ENCODE measurements at places on chromosomes 2 and 18.

GRCh38 chr2:231388725-231389346 is 6.7 kb upstream of the B3GNT7 start:
- no peak for DNase-seq

DNA sequence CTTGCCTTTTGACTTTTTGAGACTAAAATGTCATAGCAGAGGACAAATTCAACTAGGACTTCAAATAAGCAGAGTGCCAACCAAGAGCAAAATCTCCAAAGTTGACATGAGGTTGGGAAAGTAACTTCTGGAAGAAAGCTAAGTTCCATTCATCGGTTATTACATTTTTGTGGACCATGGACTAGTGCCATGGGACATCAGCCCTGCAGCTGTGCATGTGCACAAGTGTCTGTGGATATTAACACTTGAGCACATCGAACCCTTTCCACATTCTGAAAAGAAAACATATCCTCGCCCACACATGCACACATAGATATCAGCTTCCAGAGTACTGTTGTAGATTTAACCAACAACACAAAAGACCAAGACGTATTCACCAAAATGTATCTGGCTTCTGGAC is 262.6 kb downstream of the NYAP2 start:
- no peak for DNase-seq

GRCh38 chr2:75064691-75065396 is 106.4 kb downstream of the POLE4 start:
- DNase-seq = peak; percentile 28

GRCh38 chr2:18046558-18047212 is 168.2 kb downstream of the KCNS3 start:
- DNase-seq = no peak

DNA sequence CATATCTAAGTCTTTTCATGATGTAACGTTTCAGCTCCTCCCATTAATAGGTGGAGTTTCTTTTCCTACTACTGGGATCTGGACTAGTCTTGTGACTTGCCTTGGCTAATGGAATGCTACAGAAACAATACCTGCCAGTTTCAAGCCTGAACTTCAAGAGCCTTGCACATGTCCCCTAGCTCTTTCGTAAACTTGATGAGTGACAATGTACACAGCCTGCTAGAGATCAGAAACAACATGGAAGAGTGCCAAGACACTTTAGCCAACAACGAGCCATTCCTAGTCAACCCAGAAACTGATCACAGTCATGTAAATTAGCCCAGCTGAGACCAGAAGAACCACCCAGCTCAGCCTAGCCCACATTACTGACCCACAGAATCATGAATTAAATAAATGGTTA is 24.8 kb upstream of the STK39 start:
- no peak for DNase-seq

DNA sequence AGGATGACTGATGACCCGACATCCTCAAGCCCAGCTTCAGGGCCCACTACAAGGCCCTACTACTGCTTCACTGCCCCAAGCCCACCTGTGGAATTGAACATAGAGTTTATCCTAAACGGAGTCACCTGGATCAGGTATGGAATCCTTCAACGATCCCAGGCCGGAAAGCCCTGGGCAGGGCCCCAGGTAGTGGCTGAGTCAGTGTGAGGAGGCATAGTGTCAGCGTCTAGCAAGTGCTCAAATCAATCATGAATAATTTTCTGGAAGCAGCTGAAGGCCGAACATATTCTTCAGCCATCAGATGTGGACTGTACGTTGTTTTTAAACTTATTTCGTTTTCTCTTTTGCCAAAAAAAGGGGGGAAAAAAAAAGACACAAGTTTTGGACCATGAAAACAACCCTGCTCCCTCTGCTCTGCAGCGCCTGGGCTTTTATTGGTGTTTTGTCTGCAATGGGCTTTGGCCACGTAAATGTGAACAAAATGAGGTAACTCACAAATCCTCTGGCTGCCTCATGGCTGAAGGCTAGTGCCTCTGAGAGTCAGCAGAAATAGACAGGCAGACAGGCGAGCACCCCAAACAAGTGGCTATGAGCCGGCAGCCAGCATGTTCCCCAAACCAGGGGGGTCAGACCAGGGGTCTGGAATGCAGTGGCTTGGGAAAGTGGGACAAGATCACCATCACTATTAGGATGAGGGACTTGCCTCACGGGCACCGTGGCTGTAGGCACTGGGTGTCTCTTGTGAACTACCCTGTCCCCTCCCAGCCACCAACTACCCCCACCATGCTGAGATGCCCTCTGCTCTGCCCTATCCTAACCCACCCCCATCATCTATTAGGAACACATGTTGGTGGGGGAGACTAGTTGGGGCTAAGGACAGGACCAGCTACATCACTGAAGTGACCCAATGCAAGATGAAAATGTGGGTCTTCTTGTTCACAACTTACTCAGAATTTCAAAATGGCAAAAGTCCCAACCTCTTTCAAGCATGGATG is 51.4 kb downstream of the TTC32 start:
- DNase-seq = no peak

- DNase-seq = no peak
These were observed 28.1 kb upstream of the RASGRP3 start for GRCh38 chr2:33448220-33448899.

DNA sequence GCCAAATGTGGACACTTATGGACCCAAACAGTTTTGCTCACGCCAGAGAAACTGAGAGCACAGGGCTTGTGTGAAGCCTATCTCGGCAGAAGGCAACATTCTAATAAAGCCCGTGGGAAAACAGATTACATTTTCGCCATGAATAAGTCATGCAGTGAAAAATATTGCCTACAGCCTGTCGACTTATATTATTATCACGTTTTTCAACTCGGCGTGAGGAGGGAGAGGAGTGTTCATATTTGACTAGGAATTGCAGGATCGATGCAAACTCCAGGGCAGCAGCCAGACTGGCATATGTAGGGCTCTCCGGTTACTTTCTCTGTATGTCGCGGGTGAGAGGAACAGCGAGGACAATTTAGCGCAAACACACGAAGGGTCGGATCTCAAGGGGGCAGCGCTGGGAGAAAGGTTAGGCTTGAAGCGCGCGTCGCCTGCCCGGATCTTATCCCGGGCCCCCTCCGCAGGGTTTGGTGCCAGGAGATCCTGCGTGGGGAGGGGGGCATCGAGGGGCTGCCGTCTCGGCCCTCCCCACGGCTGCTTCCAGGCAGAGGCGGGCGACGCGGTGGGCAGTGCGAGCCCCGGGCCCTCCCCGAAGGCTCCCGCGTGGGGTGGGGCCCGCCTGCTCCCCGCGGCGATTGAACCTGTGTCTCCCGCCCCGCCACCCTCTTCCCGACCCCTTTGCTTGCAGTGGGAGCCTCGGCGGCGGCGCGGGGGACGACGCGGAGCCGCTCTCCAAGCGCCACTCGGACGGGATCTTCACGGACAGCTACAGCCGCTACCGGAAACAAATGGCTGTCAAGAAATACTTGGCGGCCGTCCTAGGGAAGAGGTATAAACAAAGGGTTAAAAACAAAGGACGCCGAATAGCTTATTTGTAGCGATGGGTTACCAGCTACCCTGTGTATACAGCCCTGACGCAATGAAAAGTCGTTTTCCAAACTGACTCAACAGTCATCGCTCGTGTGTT is 4.4 kb downstream of the ADCYAP1 start:
- no peak for DNase-seq

Data from GM12891 (cell line).